ENCODE measurements at places on chromosomes 12 and 14.

DNA sequence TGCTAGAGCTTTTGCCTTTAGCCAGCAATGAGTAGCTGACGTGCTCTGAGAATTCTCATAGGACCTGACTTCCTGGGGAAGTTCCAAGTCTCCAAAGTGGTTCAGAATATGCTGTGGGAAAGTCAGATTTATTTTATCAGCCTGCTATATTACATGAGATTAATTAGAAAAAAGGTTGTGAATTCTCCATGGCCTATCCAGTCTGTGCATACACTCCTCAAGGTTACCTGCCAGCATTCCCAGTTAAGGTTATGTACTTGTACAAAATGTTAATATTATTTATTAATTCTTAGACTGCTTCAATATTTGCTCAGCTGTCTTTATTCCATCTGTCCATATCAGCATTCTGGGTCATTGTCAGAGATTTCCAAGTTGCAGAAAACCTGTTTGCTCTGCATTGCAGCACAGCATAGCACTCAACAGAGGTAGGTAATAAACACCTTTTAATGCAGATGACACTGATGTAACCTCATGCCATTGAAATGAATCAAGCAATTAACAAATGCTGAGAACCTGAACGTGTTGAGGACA is 2.7 kb upstream of the SEL1L start:
- no peak for DNase-seq

GRCh38 chr14:46344327-46344937 is 307.1 kb downstream of the RPL10L start:
- DNase-seq, result no peak

DNA sequence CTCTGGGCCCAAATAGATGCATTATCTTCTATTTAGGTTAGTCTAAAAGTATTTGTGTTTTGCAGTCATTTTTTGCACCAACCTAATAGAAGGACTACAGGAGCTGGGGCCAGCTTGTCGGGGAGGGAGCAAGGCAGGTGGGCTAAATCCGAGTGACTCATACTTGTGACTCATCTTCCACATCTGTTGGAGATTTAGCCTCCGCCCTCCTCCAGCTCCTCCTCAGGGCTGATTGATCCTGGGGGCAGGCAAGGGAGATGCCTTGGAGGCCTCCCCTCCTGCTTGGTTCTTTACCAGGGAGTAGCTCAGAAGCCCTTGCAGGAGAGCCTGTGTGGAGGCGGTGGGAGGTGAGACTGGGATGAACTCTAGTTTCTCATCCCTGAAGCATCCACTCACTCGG is 27.9 kb downstream of the RHOF start:
- no peak for DNase-seq

DNA sequence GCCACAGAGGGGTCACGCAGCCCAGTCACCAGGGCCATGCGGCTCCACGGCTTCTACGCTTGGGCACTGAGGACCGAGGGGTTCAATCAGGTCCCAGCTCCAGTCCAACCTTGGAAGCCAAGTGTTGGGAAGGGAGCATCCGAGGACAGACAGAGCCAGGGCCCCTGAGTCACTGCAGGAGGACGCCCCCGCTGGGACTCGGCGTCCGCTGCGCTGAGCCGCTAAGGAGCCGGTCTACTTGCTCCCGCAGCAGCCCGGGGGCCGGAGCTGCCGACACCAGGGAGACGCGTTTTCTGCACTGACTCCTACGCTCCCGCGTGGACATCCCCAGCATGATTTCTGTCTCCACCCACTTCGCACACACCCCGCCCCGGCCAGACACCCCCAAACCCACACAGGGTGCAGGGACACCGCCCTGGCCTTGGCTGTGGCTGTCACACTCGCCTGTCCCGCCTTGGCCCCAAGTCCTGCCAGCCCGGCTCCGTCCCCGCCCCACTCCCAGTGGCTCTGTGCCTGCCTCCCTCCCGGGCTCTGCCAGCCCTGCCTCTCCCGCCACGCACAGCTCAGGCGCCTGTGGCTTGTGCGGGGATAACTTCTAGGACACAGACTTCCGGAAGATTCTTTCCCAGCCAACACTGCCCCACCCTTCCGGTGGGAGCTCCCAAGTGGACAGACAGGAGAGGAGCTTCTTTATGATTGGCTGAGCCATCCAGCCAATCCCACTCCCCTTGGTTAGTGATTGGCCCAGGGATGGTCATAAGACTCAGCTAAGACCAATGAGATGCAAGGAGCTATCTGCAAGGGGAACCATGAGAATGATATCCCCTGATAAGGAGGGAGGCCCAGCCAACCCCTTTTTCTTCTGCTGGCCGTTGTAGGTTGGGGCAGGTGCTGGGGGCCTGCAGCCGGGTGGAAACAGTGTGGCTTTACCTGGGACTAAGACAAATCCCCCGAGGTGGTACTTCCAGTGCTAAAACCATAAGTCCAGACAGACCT is 118.9 kb upstream of the SFSWAP start:
- no peak for DNase-seq

DNA sequence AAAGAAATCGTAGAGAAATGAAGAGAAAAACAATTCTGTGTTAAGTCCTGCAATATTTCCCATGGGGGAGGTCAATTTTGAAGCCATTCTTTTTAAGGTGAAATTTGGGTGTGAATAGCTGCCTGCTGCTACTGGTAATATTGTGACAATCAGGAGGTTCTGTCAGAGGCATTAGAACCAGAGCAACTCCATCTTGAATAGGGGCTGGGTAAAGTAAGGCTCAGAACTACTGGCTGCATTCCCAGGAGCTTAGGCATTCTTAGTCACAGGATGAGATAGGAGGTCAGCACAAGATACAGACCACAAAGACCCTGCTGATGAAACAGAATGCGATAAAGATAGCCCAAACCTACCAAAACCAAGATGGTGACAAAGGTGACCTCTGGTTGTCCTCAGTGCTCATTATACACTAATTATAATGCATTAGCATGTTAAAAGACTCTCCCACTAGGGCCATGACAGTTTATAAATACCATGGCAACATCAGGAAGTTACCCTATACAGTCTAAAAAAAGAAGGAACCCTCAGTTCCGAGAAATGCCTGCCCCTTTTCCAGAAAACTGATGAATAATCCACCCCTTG is 24.8 kb upstream of the MTHFD1 start:
- DNase-seq, result no peak

GRCh38 chr12:68866950-68867349 is 59.0 kb downstream of the MDM2 start:
- no peak for DNase-seq

DNA sequence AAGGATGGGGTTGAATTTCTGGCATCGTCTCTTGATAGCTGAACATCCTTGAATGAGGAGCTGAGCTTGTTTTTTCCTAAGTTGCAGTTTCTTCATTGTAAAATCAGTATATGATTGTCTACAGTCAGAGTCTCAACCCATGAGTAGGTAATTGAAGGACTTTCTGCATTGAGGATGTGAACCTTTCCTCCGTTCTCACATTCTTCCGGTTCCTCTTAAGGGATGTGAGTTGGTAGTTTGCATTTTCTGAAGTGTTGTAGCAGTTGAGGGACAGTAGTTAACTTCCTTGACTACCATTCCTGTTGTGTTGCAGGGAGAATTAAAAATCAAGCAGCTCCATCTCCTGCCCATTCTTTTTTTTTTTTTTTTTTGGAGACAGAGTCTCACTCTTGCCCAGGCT is 19.1 kb downstream of the TPCN1 start:
- no peak for DNase-seq

- DNase-seq, result no peak
These were observed 202.6 kb downstream of the TMX1 start for GRCh38 chr14:51442513-51443175.

DNA sequence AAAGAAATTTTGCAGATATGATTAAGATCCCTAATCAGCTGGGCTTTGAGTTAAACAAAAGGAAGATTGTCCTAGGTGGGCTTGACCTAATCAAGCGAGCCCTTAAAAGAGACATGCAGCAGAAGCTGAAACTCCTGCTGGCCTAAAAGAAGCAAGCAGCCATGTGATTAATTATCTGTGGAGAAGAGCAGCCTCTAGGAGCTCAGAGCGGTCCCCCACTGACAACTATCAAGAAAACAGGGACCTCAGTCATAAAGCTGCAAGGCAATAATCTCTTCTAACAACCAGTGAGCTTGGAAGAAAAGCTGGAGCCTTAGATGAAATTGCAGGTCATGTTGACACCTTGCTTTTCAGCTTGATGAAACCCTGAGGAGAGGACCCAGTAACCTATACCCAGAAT is 288.9 kb upstream of the CLEC14A start:
- no peak for DNase-seq

DNA sequence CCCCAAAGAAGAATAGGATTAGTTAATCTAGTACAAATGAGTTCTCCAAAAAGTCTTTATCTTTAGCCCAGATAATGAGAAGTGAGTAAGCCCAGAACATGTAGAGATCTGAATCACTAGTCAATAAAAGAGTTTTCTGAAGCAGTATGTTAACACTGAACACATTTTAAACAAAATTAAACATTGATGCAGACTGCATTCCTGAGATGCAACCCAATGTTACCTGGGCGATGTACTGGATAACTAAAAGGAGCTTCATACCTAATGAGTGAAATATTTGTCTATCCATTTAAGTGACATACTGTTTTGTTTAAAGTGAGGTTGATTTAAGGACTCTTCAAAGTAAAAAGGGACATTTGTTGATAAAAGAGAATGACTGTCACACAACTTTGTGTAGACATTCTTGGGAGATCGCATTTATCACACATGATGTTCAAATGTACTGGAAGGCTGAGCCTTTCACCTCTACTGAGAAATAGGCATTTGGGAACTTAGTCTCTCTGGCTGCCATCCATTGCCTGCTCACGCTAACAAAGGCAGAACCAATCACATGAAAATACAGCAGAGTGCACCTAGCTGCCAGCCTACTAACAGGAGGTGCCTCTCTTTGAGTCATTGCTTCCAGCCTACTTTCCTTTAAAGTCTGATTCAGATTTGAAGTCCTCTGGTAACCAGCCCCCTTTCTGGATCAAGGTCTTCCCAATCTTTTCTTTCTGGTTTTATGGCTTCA is 287.7 kb downstream of the BTG1 start:
- no peak for DNase-seq

DNA sequence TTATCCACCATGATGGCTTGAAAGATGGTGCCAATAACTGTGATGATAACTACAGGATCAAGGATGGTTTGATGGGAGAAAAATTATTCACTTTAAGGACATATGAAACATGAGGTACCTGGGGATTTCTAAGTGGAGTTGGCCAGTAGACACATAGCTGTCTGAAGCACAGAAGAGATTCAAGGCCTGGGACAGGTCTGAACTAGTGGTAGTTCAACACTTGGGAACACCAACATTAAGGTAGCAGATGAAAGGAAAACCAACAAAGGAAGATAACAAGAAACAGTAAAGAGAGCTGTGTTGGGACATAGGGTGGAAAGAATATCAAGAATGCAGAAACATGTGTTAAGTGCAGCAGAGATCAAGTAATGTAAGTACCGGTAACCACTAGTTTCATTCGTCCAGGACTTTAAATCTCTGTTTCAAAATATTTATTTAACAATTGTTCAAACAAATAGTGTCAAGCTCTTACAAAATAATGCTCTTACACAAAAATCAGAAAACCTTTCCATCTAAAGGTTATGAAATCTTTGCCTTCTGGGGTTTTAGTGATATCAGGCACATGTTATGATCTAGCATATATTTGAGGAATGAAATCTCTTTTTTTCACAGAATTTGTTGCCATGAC is 104.7 kb downstream of the ST8SIA1 start:
- no peak for DNase-seq

- no peak for DNase-seq
These were observed 1.3 kb downstream of the FBXO33 start for GRCh38 chr14:39430762-39431415.

DNA sequence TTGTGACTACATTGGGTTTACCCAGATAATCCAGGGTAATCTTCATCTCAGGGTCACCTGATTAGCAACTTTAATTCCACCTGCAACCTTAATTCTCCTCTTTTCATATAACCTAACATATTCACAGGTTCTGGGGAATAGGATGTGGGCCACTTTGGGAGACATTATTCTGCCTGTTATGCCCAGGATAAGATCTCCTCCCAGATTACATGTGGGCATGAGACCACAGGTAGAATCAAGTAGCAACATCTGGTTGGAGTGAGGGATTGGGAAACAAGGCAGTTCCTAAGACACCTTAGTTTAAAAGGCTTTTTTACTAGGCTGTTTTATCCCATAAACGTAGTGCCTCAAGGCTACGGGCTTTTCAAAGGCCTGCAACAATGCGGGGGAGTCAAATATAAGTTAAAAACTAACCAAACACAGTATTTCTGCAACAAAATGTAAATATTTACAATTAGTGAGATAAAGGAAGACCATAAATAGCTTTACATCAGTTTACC is 181.5 kb downstream of the FOXA1 start:
- no peak for DNase-seq

- DNase-seq, result no peak
These were observed 33.6 kb upstream of the TMEM179 start for GRCh38 chr14:104638190-104638589.

DNA sequence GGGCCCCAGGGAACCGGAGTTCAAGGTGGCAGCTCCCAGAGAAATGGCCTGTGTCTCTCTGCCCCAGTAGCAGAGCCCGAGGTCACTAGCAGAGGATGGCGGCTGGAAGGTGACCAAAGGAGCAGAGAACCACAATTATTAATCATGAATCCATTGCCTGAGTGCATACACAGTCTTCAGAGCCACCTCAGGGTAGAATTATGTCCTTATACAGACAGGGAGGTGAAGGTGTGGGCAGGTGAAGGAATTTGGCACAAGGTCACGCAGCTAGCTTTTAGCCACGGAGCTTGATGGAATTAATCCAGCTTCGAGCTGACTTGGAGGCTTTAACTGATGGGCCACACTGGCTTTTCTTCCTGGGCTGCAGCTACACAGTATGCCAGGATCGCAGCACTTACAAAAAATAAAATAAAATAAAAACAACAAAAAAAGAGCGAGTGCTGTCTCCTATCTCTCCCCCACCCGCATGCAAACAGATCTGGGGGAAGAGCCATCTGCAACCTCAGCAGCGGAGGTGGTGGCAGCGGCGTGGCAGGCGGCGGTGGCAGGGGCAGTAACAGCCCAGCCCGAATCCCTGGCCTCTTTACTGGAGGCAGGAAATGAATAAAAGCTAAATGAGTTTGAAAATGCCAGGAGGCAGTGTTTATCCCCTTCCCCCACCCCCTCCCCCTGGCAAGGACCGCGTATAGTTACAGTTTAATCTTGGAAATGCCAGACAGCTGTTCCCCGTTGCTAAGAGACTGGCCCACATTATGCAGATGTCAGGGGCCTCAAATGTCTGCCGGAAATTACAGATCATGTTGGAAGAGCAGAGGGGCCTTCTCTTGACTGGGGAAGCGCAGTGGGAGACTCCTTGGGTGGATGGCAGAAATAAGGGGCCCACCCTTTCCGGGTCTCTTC is 93.5 kb downstream of the LRRC74A start:
- DNase-seq, result no peak

DNA sequence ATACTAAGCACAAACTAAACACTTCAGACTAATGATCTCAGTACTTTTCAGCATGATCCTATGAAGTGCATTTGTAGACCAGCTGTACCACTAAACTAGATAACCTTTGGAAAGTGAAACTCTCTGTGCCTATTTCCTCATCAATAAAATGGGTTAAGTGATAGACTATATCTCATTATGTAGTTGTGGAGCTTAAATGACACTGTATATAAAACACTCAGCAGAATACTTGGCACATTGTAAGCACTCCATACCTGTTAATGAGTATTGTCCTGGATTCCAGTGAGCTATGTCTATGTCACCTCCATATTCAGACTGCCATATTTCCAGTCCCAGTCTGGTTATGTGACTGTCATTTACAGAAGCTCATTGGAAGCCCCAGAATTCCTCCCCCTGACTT is 44.4 kb downstream of the RTN1 start:
- no peak for DNase-seq
